Adrenal gland (tissue), 19 donors: ENCODE measurements at places on chromosomes 1 and 21.

- no peak for DNase-seq
Observed at GRCh38 chr1:89312572-89312971, 39.9 kb upstream of the GBP5 start.

DNA sequence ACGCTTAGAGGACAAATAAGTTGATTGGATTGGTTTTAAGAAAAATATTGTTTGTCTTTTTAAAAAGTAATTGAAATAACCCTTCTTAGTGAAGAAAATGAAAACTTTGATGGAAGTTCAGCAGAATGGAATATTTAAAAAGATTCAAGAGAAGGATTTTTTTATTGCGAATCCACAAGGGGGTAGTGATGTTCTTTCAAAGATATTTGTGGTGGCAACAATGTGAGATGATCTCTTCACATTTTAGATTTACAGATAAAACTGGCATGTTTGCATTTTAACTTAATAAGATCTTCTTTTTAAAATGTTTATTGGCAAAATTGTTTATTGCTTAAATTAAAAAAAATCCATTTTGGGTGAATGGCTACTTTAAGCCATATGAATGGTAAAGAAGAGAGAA is 8.9 kb downstream of the CAMTA1 start:
- DNase-seq = no peak

GRCh38 chr1:8214501-8215173 is 103.3 kb upstream of the SLC45A1 start:
- no peak for DNase-seq

DNA sequence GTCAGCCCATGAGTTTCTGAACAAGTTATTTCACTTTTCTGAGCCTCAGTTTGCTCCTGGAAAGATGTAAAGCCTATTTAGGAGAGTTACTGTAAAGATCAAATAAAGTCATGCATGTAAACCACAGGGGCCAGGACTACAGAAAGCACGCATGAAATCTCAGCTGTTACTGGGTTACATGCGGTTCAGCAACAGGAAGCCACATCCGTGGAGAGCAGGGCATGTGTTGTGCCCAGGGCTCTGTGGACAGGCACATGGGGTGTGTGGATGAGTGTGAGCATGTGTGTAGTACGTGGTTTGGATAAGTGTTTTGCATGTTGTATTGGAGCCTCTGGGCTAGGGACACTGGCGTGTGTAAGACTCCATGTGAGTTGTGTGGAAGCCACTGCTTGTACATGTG is 2.2 kb upstream of the EPHA2 start:
- no peak for DNase-seq

DNA sequence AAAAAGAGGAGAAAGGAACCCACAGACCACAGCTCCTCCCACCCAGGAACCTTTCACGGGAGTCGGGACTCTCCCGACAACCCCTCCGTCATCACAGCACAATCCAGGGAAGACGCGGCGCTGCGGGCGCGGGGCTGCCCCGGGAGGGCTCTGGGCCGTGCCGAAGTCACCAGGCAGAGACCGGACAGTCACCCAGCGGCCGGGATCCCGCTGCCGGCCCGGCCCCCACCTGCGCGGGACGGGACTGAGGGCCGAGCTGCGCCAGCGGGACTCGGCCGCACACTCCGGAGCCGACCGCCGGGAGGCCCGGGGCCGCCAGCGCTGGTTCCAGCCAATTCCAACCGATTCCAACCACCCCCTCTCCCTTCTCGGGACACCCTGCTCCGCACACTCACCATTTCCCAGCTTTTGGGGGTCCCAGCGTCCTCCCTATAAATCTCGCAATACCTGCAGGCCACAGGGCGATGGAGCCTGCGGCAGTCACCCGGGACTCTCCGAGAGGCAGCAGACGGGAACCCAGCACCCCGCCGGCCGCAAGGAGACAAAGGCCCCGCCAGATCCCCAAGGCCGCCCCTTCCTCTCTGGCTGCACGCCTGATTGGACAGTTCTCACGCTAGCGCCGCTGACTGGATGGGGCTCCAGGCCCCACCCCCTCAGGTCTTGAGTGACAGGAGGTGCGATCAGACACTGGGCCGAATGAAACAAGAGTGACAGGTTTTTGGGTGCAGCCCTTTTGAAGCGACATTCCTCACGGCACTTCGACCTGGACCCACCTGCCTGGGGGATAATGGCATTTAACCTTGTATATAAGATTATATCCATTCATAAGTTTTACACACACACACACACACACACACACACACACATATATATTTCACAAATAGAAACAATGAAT is at the start of gene ZNF695:
ZNF695 (minus strand) TSS at position 547 of the 895 bp plus-strand sequence; CDS start at position 398, 149 bp downstream.
- DNase-seq = peak; percentile 82

- no peak for DNase-seq
Observed at GRCh38 chr1:28229089-28229488, 3.7 kb downstream of the DNAJC8 start.
